ENCODE measurements at places on chromosomes 11 and 22. TPM values are rescaled to one million over a fixed set of nuclear protein-coding genes. Genes with fewer than 3 reads are reported as not detected.

Gene SLC22A6
- not detected for total RNA-seq

Gene NCF4
- total RNA-seq: 5.7 TPM

Gene ENTHD1
- total RNA-seq: not detected

Gene CD3E
- not detected for total RNA-seq

Measured in tongue (tissue), 3 donors.